ENCODE measurements at places on chromosomes 4 and X.

- no peak for DNase-seq
These were observed 108.1 kb upstream of the STOX2 start for GRCh38 chr4:183797011-183797444.

DNA sequence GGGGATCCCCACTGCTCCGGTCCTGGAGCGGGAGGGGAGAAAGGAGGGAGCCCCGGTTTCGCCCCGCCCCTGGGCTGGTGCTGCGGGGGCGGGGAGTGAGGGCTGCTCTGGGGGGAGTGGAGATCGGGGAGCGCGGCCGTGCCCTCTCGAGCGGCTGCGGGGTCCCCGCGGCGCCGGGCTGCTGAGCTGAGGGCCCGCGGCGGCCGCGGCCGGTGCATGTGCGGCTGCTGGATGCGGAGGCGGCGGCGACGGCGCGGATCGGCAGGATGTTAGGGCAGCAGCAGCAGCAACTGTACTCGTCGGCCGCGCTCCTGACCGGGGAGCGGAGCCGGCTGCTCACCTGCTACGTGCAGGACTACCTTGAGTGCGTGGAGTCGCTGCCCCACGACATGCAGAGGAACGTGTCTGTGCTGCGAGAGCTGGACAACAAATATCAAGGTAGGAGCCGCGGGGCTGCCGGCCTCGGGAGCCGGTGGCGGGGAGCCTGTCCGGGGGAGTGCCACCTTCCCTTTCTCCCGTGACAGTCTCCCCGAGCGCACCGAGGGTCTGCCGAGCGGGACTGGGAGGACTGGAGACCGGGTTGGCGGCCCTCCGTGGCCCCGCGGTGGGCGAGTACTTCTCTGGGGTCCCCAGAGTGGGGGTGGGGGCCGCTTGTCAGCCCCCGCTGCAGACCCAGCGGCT, at the start of gene ING2:
Gene ING2 (plus strand): TSS at position 129 of the 681 bp plus-strand sequence. CDS start 138 bp downstream, at position 267.
- DNase-seq, result no peak

GRCh38 chr4:176805155-176805554, 12.4 kb upstream of the VEGFC start:
- DNase-seq, result no peak

DNA sequence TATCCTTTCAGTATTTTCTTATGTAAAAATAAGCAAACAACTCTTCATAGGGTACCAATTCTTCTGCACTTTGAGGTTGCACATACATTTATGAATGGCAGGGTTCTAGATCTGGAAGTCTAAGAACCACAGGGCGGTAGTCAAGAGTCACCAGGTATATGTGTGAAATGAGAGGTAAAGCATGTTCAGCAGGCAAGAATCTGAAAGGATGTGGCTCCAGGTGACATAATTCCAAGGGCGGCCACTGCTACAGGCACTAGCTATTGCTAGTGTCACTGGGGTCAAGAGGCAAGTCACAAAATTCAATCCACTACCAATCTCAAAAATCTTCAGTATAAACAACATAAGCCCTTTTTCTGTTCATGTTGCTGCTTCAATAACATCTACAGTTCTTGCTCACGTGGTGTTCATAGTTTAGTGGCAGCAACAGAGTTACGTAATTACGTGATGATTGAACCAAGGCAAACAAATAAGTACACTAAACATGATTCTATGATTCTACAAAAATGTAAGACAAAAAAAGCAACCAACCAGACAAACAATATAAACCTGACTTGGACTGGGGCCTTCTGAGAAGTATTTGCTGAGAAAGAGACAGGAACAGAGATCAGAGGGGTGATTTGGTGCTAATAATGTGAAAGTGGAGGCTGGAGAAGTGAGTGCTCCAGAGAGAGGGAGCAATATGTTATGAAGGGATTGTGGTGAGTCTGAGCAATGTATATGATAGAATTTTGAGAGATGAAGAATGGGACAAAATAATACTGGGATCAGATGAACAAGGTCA, 101.7 kb downstream of the NAA11 start:
- no peak for DNase-seq

GRCh38 chr4:1769692-1770091, 23.4 kb upstream of the FGFR3 start:
- no peak for DNase-seq

- no peak for DNase-seq
These were observed 75.8 kb downstream of the FAM53A start for GRCh38 chr4:1608196-1608820.
